ENCODE measurements at places on chromosomes 7 and 10. TPM values are rescaled to one million over a fixed set of nuclear protein-coding genes. Genes with fewer than 3 reads are reported as not detected.
A peak's percentile ranks its signal among the peaks of the same experiment; 100 is the strongest.

DNA sequence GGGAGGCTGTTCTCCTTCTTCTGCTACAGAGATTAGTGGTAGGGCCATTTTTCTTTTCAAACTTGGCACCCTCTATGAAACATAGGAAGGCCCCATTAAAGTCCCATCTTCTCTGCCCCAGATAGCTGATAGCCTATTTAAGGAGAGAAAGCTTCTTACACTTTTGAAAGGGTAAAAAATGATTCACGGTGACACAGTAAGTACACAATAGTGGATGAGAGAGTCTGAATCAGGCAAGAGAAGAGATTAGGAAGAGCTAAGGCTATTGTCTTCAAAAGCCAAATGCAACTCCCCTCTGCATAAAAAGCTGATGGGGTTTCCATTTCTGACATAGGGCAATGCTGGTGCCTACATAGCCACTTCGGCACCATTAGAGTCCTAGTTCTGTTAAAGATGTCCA lies 3.6 kb downstream of the INA start:
- peaks cover 6% of the 10 kb centered on the region for H3K4me1 ChIP-seq
- no peaks in the 10 kb centered on the region for H3K36me3 ChIP-seq
- DNase-seq, result no peak
- H3K27ac ChIP-seq, result no peak overlapping the region
- H3K4me3 ChIP-seq, result no peak overlapping the region
- H3K27me3 ChIP-seq, result peaks cover 59% of the 10 kb centered on the region

Gene ZNF32
- 33.2 TPM for total RNA-seq

Gene IGFBP3
- 32.2 TPM for total RNA-seq

DNA sequence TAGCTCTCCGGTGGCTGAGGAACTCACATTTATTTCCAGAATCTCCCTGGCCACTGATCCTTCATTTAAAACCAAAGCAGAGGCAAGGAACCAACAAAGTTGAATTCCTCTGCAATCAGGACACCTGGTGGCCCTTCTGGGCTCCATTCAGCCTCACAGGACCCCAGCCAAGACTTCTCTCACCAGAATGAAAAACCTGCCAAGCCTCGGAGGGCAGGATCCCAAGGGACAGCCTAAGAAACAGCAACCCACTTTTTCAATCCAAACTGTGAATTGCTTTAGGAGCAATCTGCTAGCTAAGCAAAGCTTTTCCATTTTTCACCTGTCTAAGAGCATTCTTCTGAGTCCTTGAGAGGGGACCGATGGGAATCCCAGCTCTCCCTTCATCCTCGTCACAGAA lies 34.6 kb downstream of the OAT start:
- H3K36me3 ChIP-seq, result no peaks in the 10 kb centered on the region
- H3K27me3 ChIP-seq, result peaks cover 11% of the 10 kb centered on the region
- no peak overlapping the region for H3K4me3 ChIP-seq
- no peak overlapping the region for H3K27ac ChIP-seq
- DNase-seq, result no peak

DNA sequence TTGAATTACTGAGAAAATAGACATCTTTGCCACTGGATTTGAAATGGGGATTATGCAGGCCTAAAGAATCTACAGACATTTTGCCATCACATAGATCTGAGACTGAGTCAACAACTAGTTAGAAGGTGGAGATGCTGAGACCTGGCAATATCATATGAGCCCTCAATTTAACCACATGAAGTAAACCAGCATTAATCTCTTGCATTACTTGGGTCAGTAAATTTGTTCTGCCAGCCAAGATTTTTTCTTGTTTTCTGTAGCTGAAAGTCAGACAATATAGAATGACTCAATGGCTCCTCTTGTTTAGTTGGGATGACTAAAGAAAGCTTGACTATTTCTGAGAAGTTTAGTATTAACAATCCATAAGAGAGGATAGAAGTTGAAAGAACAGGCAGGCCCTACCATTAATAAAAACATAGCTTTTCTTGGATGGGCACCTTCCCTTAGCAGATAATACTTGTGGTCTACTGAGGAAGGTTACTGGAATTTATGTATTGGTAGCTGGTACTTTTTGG lies 396.7 kb upstream of the SORCS1 start:
- no peak overlapping the region for H3K4me3 ChIP-seq
- no peak for DNase-seq
- no peaks in the 10 kb centered on the region for H3K4me1 ChIP-seq
- no peak overlapping the region for H3K27ac ChIP-seq
- H3K27me3 ChIP-seq, result no peaks in the 10 kb centered on the region

DNA sequence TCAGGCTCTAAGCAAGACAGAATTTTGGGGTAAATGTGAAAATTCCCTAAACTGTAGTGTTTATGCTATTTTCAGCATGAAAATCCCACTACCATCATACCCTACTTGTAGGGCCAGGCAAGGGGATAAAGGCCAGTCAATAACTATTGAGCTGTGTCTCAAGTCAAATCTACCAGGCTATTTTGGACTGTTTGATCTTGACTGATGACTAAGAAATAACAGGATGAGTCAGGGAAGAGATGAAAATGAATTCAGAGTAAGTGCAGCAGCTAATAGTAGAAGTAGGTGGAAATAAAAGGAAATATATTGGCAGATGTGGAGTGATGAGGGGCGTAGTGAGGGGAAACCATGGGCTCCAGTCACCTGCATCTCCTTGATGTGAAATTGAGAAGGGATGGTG lies 225.8 kb upstream of the PHYHIPL start:
- H3K27me3 ChIP-seq, result no peaks in the 10 kb centered on the region
- no peak overlapping the region for H3K27ac ChIP-seq

Gene FZD8
- total RNA-seq, result 13.3 TPM

Gene CPN1
- total RNA-seq, result not detected

Gene OR9A2
- not detected for total RNA-seq

Gene CUBN
- 2.2 TPM for total RNA-seq

DNA sequence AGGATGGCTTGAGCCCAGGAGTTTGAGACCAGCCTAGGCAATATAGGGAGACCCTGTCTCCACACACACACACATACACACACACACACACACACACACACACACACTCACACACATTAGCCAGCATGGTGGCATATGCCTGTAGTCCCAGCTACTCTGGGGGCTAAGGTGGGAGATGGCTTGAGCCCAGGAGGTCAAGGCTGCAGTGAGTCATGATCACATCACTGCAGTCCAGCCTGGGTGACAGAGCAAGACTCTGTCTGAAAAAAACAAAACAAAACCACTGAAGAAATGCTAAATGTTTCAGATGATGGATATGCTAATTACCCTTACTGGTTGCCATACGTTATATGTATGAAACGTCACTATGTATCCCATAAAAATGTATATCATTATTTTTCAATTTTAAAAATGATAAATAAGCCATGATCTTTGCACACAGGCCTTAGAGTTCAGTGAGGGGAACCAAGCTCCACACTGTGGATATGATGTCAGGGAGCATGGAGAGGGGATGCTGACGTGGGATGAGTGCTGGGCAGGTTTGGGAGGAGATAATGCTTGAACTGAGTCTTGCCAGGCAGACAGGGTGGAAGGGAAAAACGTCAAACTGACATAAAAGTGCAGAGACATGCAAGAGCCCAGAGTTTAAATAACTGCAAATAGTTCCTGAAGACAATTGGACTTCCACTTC lies 45.9 kb upstream of the ARHGAP12 start:
- H3K36me3 ChIP-seq, result no peaks in the 10 kb centered on the region
- no peak for DNase-seq
- no peak overlapping the region for H3K4me3 ChIP-seq
- no peak overlapping the region for H3K27ac ChIP-seq
- peaks cover 16% of the 10 kb centered on the region for H3K4me1 ChIP-seq
- H3K27me3 ChIP-seq, result no peaks in the 10 kb centered on the region

GRCh38 chr7:31020161-31020560 lies 31.9 kb upstream of the ADCYAP1R1 start:
- H3K4me3 ChIP-seq, result no peak overlapping the region
- no peaks in the 10 kb centered on the region for H3K4me1 ChIP-seq
- no peaks in the 10 kb centered on the region for H3K36me3 ChIP-seq
- no peaks in the 10 kb centered on the region for H3K27me3 ChIP-seq
- no peak for DNase-seq
- no peak overlapping the region for H3K27ac ChIP-seq

- H3K4me3 ChIP-seq, result peak overlapping the region; percentile 72
- H3K27me3 ChIP-seq, result no peaks in the 10 kb centered on the region
- DNase-seq, result peak; percentile 82
Measured at GRCh38 chr10:112375721-112376395, 1.9 kb downstream of the ACSL5 start.

GRCh38 chr7:85770332-85770731 lies 583.5 kb upstream of the SEMA3D start:
- DNase-seq, result no peak
- H3K4me3 ChIP-seq, result no peak overlapping the region
- no peaks in the 10 kb centered on the region for H3K36me3 ChIP-seq
- no peak overlapping the region for H3K27ac ChIP-seq
- H3K27me3 ChIP-seq, result no peaks in the 10 kb centered on the region
- no peaks in the 10 kb centered on the region for H3K4me1 ChIP-seq

- peaks cover 26% of the 10 kb centered on the region for H3K4me1 ChIP-seq
- H3K4me3 ChIP-seq, result peak overlapping the region; percentile 75
- peaks cover 4% of the 10 kb centered on the region for H3K27me3 ChIP-seq
- H3K27ac ChIP-seq, result peak overlapping the region; percentile 36
- no peak for DNase-seq
Measured at GRCh38 chr10:127908106-127908958, 1.4 kb downstream of the PTPRE start.

DNA sequence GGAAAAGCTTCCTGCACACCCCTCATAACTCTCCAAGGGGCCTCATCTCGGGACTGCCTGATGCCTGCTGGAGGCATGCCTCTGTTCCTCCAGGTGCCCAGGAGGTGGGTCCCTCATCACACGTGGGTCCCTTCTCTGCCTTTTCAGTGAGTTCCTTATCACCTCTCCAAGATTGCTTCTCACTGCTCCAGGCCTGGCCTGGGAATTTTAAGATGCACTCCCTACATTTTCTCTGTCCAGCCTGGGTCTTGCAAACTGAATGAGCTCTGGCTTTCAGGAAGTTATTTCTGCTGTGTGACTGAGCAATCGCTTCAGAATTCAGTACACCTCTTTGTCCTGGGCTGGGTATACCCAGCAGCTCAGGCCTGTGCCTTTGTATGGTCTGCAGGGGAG lies 43.8 kb downstream of the LRRC18 start:
- no peak for DNase-seq
- H3K4me1 ChIP-seq, result peaks cover 22% of the 10 kb centered on the region
- H3K4me3 ChIP-seq, result no peak overlapping the region
- peaks cover 9% of the 10 kb centered on the region for H3K36me3 ChIP-seq
- no peaks in the 10 kb centered on the region for H3K27me3 ChIP-seq

DNA sequence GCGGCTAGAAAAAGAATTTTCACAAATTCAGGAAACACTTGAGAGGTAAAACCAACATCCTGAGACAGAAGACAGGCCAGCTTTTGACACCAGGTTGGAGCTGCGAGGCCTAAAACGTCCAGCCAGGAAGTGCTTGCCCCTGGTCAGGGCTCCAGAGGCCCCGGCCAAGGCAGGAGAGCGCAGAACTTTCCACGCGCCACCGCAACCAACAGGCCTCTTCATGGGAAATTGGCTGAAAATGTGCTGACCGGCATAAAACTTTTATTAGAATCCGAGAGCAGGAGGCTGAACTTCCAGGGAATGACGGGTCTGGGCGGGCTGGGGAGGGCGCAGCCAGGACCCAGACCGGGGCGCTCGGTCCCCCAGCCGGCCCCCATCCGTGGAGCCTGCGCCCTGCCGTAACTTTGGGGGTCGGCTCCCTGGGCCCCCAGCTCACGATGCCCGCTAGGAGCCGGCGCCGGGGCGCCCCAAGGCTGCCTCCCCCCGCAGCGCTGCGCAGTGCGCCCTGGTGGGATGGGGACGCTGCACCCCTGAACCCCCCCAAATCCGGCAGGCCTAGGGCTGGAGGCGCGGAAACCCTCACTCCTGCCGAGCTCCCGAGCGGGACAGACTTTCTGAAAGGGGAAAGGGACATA lies 414.0 kb upstream of the MKI67 start:
- no peak overlapping the region for H3K4me3 ChIP-seq
- no peak overlapping the region for H3K27ac ChIP-seq
- H3K4me1 ChIP-seq, result peaks cover 5% of the 10 kb centered on the region
- no peak for DNase-seq

- H3K36me3 ChIP-seq, result peaks cover 44% of the 10 kb centered on the region
- DNase-seq, result no peak
- H3K4me1 ChIP-seq, result no peaks in the 10 kb centered on the region
- no peak overlapping the region for H3K27ac ChIP-seq
- H3K27me3 ChIP-seq, result no peaks in the 10 kb centered on the region
Measured at GRCh38 chr7:111753968-111754367, 191.7 kb upstream of the IMMP2L start.

DNA sequence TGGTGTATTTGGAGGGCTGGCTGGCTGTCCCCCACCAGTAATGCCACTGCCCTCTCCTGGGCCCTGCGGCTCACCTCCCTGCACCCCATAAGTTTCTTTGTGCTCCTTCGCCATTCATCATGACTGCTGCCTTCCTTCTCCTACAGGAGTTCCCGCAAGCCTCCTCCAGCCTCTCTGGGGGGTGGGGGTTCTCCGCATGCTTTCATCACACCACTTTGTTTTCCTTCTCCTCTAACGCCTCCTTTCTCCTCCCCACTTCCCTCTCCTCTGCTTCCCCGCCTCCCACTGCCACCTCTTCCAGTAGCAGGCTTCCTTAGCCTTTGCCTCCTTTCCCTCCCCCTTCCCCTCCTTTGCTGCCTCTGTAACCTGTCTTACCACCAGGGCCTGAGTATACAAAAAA lies 58.1 kb downstream of the PAX2 start:
- H3K36me3 ChIP-seq, result no peaks in the 10 kb centered on the region
- no peak for DNase-seq
- H3K4me3 ChIP-seq, result no peak overlapping the region
- no peaks in the 10 kb centered on the region for H3K4me1 ChIP-seq
- no peak overlapping the region for H3K27ac ChIP-seq

Gene HOXA4
- 8.5 TPM for total RNA-seq

Gene NANOS1
- 1.9 TPM for total RNA-seq

- H3K4me3 ChIP-seq, result no peak overlapping the region
- no peak overlapping the region for H3K27ac ChIP-seq
- peaks cover 74% of the 10 kb centered on the region for H3K36me3 ChIP-seq
- no peaks in the 10 kb centered on the region for H3K4me1 ChIP-seq
- H3K27me3 ChIP-seq, result no peaks in the 10 kb centered on the region
Measured at GRCh38 chr7:154968336-154969001, 34.5 kb downstream of the PAXIP1 start.

DNA sequence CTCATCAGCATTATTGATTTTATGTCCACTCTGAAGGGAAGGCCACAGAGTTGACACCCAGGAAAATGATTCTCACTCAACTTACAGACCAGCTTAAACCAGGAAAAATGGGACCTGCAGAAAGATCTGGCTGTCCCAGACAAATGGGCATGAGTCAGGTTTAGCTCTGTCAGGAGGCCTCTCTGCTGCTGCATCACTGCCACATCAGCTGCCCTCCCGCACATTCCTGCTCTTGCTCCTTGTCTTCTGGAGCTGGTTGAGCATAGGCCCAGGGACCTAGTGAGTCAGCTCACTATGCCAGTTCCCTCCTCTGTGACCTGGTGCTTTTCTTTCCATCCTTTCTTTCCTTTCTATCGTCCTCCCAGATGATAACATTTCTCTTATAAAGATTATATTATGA lies 18.8 kb upstream of the SMNDC1 start:
- no peaks in the 10 kb centered on the region for H3K27me3 ChIP-seq
- DNase-seq, result no peak
- no peak overlapping the region for H3K4me3 ChIP-seq
- H3K4me1 ChIP-seq, result no peaks in the 10 kb centered on the region
- no peak overlapping the region for H3K27ac ChIP-seq
- no peaks in the 10 kb centered on the region for H3K36me3 ChIP-seq

- H3K27ac ChIP-seq, result peak overlapping the region; percentile 64
- no peak overlapping the region for H3K4me3 ChIP-seq
- no peaks in the 10 kb centered on the region for H3K27me3 ChIP-seq
- peaks cover 22% of the 10 kb centered on the region for H3K4me1 ChIP-seq
- DNase-seq, result no peak
- H3K36me3 ChIP-seq, result no peaks in the 10 kb centered on the region
Measured at GRCh38 chr7:116271963-116272886, 61.9 kb downstream of the TES start.

Gene THSD7A
- 7.2 TPM for total RNA-seq

All from lower lobe of right lung (tissue), 2 donors.